ENCODE measurements at places on chromosomes 11 and 22.
A peak's percentile ranks its signal among the peaks of the same experiment; 100 is the strongest.

- no peak for DNase-seq
Measured at GRCh38 chr22:27603800-27604144, 197.8 kb downstream of the MN1 start.

GRCh38 chr22:48404801-48405447 lies 1422.7 kb downstream of the BRD1 start:
- DNase-seq, result peak; percentile 28

- DNase-seq, result no peak
Measured at GRCh38 chr11:71298016-71298550, 45.7 kb upstream of the SHANK2 start.

GRCh38 chr11:95165638-95166037 lies 65.4 kb downstream of the SESN3 start:
- no peak for DNase-seq

DNA sequence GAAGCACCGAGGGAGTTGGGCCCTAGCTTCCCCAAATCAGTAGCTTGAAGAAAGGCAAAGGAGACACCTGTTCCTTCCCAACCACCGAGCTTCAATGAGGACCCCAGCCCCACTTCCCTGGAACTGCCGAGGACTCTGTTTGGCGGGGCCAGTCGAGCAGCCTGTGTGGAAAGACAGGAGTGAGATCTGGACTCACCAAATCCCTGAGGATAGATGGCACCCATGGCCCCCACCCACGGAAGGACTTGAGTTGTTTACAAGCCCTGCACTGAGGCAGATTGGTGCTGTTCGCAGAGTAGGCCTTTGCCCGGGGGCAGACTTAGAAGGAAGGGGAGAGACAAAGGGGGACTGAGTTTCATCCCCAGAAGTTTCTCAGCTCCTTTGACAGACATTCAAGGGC lies 64.6 kb downstream of the FEZ1 start:
- DNase-seq, result no peak

DNA sequence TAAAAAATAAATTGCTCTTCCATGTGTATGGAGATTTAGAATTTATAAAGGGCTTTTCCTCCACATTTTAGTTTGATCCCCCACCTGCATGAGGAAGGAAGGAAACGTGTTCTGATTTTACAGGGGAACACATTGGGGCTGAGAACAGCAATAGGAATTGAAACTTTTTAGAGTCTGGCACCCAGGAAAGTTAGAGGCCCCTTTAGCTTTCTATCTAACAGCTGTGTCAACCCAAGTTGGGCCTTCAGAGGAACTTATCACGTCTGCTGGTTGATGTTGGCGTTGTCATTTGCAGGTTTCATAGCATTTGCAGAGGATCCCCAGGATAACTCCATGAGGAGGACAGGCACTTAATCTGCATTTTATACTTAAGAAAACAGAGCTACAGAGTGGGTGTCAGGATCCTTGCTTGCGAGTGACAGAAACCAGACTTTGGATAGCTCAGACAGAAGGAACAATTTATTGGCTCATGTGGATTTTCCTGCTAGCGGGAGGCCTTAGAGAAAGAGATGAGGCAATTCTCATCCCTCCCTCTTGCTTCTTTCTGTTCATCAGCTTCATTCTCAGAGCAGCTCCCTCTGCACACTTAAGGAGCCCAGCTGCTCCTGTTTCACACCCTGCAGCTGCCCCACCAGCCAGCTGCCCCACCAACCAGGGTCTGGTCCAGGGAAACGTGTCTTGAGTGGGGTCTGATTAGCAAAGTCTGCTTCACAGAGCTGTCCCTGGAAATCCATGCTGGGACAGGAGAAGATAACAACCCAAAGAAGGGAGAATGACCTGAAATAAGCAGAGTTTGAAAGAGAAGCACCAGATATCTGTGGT lies 92.5 kb upstream of the OR4B1 start:
- peak; percentile 2 for DNase-seq

DNA sequence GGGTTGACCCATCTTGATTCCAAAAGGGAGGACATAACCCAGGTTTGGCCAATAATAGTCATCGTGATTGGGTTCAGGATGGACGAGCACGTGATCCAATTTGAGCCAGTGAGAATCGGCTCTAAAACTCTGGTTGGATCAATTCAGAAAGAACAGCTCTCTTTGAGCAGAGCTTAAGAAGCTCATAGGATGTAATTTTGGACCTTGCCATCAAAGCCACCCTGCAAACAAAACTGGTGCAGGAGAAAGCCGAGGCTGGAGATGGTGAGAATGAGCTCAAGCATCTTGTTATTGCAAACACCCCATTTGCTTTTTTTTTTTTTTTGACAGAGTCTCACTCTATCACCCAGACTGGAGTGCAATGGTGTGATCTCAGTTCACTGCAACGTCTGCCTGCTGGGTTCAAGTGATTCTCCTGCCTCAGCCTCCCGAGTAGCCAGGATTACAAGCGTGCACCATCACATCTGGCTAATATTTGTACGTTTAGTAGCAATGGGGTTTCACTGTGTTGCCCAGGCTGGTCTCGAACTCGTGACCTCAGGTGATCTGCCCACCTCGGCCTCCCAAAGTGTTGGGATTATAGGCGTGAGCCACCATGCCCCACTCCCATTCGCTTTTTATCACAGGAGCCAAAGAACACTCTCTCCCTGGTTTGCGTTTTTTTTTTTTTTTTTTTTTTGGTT lies 13.8 kb upstream of the MIAT start:
- DNase-seq, result no peak
